ENCODE measurements at places on chromosomes 12 and 14. TPM values are rescaled to one million over a fixed set of nuclear protein-coding genes. Genes with fewer than 3 reads are reported as not detected.

CLEC1B gene
- not detected for total RNA-seq

KRT5 gene
- not detected for total RNA-seq

BHLHE41 gene
- not detected for total RNA-seq

FSCB gene
- not detected for total RNA-seq

SLC6A12 gene
- not detected for total RNA-seq

HIP1R gene
- total RNA-seq = 22.8 TPM

KRT75 gene
- not detected for total RNA-seq

STON2 gene
- 0.58 TPM for total RNA-seq

GRCh38 chr12:8950221-8950527 is 729 bp upstream of the M6PR start:
- no peak for DNase-seq

GRCh38 chr12:47807338-47807737 is 12.4 kb downstream of the HDAC7 start:
- DNase-seq = no peak

DNA sequence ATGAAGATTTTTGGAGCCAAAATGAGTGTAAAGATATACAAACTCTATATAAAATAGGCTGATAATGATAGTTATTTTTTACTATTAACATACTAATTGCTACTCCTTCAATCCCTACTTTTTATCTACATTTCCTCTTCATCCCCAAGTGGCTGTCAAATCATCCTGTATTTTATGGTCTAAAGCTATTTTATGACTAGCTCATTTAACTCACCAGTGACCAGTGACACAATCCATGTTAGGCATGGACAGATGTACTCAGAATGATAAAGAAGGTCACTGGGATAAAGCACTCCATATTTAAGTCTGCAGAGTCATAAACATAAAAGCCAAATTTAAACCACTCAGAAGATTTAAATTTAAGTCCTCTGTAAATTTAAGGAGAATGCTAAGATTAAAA is 183.0 kb downstream of the MED13L start:
- no peak for DNase-seq

DNA sequence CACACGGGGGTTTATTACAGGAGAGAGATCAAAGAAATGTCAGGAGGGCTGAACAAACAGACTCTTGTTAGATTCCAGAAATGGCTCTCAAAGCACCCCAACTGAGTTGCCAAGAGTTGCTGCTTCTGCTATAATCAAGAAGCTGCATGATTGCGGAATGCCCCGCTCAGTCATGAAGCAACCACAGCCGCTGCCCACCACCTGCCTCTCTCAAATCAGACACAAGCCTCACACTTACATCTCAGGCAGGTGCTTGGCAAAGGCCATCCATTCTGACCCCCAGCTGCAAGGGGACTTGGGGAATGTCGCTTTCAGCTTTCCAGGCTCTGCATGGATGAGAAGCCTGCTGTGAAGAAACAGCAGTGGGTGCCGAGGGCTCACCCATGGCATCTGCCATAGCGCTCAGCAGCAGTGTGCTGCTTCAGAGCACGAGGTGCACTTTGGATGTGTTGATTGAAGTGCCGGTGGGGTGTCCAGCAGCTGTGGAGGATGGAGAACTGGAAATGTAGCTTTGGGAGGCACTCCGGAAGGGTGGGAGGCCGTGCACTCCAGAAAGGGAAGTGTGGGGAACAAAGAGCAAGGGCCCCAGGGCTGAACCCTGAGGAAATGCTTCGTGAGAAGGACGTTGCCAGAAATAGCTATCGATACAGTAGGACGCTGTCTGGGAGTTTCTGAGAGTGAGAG is 37.7 kb downstream of the LRRC74A start:
- peak; percentile 50 for DNase-seq

GRCh38 chr12:114735680-114736374 is 51.9 kb upstream of the TBX3 start:
- no peak for DNase-seq

- DNase-seq = no peak
Observed at GRCh38 chr12:130879212-130879686, 7.4 kb downstream of the RAN start.

DNA sequence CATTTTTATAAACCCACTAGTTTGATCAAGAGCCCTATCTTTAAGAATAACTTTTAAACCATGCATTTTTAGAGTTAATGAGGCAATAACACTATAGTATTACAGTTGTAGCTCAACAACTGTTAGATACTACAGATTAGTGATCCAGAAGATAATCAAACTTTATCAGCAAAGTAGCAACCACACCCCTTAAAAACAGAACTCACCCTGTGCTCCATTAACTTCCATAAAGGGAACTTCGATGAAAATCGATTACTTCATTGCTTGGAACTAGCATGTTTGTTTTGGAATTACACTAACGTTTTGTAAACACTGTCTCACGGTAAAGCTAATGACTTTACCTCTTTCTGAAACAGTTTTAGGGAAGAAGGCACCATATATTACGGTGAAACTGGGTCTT is 1.4 kb downstream of the SGPP1 start:
- DNase-seq = no peak

DNA sequence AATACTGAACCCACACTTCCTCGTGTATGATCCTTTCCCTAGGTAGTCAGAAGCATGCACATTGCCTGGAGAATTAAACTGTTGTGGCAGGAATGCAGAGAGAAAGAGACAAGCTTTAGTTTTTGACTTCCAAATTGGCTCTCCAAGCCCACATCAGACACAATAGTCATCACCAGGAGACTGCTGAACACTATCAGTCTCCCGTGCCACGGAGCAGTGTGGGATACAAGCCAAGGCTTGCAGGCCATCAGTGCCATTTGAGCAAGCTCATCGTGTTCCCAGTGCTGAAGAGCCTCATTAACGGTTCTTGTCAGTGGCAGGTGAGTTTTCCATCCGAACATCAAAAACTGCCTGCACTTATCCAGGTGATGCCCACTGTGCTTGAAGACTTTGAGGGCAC is 410.8 kb downstream of the NAV3 start:
- DNase-seq = no peak

- no peak for DNase-seq
Observed at GRCh38 chr14:95236221-95236620, 78.9 kb upstream of the DICER1 start.

DNA sequence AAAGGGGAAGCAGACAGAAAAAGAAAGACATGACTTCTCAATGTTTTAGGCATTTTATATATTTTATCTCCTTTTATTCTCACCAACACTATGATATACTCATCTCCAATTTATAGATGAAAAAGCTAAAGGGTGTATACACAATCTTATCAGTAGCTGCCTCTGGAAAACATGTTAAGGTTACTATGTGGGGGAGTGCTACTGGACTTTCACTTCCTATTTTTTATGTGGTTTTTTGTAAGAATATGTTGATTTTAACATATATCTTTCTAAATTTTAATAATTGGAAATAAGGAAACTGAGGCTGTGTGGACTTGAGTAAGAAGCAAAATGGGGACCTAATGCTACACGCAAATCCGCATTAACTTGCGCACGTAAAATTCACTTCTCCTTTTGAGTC is 99.6 kb upstream of the PDE3A start:
- no peak for DNase-seq

DNA sequence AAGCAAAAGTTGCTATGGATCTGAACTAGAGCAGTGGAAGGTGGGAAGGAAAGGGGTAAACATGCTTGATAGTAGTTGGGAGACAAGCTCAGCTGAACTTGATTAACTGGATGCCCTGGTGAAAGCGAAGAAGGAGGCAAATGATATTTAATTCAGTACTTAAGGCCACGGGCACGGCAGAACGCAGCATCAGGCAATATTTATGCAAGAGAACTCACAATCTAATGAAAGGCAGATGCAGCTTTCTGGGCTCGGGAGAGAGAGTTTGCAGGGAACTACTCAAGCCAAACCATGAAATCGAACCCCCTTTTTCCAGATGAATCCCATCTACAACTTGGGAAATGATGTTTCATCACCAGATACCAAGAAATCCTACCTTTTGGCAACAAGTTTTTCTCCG is 3.5 kb upstream of the CNIH1 start:
- DNase-seq = no peak

- no peak for DNase-seq
Observed at GRCh38 chr12:82760423-82760822, 73.7 kb downstream of the TMTC2 start.

- no peak for DNase-seq
Observed at GRCh38 chr12:96335270-96335669, 65.0 kb downstream of the CDK17 start.

DNA sequence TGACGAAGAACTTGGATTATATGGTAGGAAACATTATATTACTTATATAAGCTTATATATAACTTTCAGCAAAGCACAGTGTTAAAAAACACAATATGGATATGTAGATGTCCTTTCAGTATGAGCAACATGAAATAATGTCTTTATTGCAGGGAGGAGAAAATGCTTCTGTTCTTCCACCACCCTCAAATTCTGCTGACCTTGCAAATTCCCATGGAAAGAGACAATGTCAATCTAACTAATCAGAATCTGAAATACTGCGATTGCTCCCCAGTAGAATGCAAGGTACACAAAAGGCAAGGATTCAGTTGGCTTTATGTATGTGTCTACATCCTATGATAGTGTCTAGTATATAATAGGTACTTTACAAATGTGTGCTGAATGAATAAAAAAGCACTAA is 26.4 kb downstream of the MGAT4C start:
- no peak for DNase-seq

- peak; percentile 3 for DNase-seq
Observed at GRCh38 chr12:89427508-89428156, 75.3 kb upstream of the DUSP6 start.

DNA sequence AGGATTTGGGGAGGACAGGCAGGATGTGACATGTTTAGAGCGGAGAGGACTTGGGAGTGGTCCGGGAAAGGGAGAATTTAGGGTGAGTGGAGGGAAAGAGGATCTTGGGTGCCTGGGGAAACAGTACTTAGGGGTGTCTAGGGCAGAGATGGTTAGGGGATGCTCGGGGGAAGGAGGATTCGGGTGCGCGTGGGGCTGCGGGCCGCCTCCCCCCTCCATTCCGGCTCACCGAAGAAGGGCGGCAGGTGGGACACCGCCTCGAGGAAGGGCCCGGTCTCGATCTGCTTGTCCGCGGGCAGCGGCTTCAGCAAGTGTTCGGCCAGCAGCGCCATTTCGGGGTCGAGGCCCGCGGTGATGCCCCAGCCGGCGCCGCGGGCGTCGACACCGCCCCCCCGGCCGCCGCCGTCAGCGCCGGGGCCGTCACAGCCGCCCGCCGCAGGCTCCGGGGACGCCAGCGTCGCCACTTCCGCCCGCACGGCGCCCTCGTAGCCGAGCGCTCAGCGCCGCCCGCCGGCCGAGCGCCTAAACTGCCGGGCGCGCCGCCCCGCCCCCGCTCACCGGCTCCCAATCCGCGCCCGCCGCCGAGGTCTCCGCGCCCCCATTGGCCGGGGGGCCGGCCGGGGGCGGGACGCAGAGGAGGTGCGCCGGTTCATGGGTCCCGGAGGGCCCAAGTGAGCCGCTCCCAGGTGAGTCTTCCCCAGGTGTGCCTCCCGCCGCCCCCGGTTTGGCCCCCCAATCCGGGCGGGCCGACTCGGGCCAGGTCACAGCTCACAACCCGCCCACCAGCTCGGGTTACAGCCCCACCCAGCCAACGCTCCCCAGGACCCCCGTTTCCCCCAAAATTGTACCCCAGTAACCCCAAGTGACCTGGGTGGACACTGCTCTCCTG is at the start of gene GLTP:
Gene GLTP, minus strand, starts transcription at position 499 of the 889 bp plus-strand sequence. Its CDS starts 167 bp downstream, at position 332.
- peak; percentile 85 for DNase-seq

- DNase-seq = no peak
Observed at GRCh38 chr12:84986586-84986985, 49.5 kb downstream of the TSPAN19 start.

DNA sequence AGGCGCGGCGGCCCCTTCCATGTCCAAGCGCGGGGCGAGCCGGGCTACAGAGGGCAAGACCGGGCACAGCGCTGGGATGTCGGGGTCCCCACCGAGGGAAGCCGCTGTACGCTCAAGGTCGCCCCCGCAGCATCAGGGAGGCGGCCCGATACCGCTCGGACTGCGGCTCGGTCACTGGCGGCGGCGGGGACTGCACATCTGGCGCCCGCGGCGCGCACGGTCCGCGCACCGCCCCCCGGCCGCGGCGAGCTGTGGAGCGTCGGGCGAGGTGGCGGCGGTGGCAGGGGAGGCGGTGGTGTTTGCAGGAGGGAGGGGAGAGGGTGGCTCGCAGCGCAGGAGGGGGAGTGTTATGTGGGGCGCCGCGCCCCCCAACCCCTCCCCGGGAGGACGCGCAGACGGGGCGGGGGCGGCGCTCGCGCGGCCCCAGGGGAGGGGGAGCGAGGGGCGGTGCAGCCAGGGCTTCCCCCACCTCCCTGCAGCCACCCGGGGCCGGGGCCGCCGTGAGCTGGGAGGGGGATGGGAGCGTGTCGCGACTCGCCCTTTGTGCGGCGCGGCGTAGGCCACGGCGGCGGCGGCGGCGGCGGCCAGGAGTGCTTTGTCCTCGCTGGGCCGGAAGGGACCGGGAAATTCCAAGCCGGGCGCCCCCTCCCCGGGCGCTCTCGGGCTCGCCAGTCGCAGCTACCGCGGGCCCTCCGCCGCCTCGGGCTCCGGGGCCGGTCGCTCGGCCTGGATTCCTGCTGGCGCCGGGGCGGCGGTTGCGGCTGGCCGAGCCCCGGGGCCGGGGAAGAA is at the start of gene NUAK1:
Gene NUAK1, minus strand, starts transcription at position 322 of the 789 bp plus-strand sequence. Its CDS starts 301 bp downstream, at position 21.
- DNase-seq = peak; percentile 23

All from activated CD8-positive, alpha-beta T cell treated with anti-CD3 and anti-CD28 coated beads for 36 hours (primary cell).